ENCODE measurements at places on chromosomes 4 and X. TPM values are rescaled to one million over a fixed set of nuclear protein-coding genes. Genes with fewer than 3 reads are reported as not detected.

GRCh38 chr4:1473718-1474117 is 67.5 kb upstream of the NKX1-1 start:
- DNase-seq = no peak

GRCh38 chr4:10750714-10751113 is 66.1 kb upstream of the CLNK start:
- DNase-seq = no peak

DNA sequence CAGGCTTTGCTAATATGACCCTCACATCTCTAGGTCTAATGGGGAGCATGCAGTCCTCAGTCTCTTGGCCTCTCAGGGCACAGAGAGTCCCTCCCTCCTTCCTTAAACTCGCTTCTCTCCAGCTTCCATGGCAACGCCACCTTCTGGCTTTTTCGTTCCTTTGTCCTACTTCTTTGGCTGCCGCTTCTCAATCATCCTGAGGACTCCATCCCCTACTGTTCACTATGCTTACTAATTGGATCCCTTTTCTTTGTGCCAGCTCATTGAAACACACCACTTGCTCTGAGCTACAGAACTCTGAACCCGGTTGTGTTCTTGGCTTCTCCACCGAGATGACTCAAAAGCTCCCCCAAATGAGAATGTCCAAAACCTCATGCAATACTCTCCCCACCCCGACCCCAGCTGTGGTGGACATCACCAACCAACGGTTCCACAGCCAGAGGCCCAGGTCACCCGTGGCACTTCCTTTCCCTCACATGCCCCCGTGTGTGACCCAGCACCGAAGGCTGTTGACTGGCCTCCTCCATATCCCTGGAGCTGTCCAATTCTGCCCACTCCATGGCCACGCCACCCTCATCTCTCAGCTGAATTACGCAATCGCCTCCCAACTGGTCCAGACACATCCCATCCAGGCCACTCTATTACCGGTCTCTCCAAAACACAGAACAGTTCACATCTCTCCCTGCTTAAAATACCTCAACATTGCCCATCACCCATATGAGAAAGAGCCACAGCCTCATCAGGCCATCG is 34.7 kb downstream of the CRMP1 start:
- DNase-seq = no peak

DNA sequence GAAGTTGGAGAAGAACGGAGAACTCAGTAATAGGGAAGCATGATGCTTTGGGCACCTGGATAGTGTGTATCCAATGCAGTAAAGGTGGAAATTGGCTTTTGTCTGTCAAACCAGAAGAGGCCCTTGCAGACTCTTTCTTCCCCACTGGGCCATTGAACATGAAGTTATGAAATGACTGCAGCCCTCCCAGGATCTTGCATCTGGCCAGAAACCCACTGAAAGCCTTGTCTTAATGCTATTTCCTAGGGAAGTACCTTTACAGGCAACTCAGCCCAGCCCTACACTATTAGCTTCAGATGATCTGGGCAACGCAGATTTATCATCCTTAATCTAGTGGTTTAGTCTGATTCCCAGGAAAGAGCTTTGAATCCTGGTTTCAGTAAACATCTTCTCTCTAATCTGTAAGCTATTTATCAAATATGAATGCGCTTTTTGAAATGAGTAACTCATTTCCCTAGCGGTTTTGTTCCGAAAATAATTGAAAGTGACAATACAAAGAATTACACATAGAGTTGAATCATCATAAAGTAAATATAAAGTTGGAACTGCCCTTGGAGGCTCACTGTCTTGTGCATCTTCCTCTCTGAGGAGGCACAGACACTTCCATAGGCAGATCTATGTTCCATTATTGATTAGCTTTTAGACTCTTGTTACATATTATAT is 464.1 kb downstream of the IDS start:
- DNase-seq = no peak

DNA sequence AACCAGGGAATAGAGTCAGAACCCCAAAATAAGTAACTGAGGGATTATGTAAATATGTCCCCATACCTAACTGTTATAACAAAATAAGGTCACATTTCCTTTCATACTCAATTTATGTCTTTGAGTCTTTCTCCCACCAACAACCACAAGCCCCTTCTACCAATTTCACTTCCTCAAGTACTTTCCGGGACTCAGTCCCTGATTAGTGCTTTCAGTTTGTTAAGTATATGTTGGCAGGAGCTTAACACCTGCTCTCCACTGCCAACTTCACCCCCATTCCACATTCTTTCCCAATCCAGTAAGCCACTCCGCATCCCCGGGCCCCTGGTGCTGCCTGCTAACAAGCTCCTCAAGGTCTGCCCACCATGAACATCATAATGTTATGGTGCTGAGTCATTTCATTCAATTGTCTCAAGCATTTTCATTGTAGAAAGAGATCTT is 71.3 kb upstream of the SPRY1 start:
- no peak for DNase-seq

The MAGEA8 gene
- polyA plus RNA-seq = not detected

The LRBA gene
- polyA plus RNA-seq = 10.2 TPM

Data from foreskin keratinocyte (primary cell).